Naive thymus-derived CD4-positive, alpha-beta T cell (primary cell): ENCODE measurements at places on chromosomes 2 and 18.

DNA sequence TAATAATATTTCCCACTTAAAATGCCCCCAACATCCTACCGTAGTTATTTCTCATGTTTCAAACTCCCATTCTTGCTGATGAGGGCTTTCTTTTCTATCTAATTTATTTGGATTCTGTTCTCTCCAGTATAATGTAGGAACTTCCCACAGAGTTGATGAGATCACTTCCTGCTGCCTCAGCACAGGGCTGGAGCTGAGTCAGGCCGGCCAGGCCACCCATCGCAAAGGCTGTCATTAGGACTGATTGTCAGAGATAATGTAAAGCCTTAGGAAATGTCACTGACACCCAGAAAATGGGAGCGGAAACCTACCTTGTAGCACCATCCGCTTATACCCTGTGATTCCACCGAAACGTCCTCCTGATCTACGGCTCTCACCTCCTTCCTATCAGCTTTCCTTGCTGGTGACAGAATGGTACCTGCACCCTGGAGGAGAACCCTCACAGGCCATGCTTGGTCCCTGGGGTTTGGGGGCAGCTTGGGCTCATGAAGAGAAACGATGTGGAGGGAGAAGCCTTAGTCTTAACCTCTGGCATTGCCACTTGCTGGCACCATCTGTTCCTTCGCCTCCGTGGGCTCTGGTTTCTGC, 672.8 kb upstream of the ID2 start:
- DNase-seq, result no peak

- DNase-seq, result no peak
Measured at GRCh38 chr2:131112529-131112928, 7.4 kb downstream of the PLEKHB2 start.

DNA sequence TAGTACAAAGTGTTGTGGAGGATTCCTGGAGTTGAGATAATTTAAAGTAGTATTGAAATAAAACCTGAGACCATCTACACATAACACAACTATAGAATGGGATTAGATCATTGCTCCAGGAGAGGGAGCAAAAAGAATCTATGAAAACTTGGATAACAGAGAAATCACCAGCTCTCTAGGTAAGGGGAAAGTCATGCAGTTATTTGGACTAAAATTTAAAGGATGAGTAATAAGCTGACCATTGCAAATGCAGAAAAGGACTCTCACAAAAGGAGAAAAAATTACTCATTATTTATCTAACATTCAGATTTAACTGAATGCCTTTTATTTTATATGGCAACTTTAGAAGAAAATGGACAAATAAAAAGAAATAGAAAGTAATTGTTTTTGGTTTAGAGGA, 1399.8 kb upstream of the ACVR2A start:
- DNase-seq, result no peak

GRCh38 chr2:189412330-189412953, 28.8 kb upstream of the WDR75 start:
- DNase-seq, result no peak

- no peak for DNase-seq
Measured at GRCh38 chr2:62870966-62871365, 165.5 kb downstream of the EHBP1 start.

GRCh38 chr18:6781796-6782195, 52.3 kb downstream of the ARHGAP28 start:
- no peak for DNase-seq

DNA sequence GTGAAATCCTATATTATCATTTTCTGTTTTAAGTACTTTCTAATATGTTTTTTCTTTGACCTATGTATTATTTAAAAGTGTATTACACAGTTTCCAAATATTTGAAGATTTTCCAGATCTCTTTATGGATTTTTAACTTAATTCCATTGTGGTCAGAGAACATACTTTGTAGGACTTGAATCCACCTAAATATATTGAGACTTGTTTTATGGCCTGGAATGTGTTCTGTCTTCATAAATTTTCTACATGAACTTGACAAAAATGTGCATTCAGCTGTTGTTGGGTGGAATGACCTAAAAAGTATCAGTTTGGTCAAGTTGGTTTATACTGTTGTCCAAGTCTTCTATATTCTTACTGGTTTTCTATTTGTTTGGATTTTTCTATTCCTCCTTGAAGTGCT, 33.8 kb upstream of the TMEM247 start:
- no peak for DNase-seq
